ENCODE measurements at places on chromosomes 4 and X.

DNA sequence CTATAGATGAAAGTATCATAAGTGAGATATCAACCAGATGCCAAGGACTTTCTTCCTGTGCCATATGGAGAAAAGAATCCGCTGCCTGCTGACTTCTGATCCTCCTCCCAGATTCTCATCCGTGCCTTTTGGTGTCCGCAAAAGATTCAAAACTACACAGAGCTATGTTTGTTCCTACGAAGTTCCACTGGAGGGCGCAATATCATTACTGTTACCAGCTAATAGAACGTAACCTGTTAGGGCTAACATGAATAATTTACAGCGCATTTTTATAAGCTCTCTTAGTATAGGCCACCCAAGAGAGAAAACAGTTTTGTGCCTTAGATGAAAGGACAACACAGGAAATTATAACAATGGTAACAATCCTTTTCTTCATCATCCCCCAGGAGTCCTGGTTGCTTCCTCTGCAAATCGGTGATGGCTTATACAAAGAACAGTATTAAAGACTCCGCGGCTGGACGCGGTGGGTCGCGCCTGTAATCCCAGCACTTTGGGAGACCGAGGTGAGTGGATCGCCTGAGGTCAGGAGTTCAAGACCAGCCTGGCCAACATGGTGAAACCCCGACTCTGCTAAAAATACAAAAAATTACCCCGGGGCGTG lies 22.8 kb upstream of the CENPVL3 start:
- no peak for DNase-seq

DNA sequence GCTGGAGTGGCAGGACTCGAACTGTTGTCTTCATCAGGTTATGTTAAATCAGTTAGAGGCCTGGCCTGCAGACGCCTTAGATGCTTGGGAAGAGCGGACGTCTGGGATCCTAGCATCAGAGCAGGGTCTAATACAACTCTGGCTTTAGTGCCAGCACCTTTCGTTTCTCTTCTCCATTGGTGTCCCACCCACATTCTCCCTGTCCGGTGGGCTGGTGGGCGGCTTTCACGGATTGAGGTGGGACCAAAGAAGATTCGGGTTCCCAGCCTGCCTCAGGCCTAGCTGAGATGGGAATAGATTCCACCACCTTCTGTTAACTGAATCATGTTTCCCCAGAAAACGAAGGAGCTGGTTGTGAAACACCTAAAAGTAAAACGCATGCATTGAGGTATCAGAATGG lies 939 bp downstream of the PDK3 start:
- no peak for DNase-seq

DNA sequence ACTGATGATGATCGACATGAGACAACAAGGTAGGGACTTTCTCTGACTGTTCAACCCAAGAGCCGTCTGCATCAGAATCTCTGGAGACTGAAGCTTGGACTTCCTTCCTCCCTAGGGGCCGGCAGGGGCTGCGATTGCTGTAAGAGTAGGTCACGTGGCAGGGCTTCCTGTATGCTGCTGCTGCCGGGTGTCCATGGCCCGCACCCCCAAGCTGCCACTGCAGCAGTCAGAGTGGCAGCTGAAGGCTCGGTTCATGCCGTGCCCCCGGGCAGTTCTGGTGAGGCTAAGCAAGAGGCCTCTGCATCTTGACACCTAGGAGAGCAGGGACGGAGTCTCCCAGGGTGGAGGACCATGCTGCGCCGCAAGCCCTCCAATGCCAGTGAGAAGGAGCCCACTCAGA lies at the start of gene SASH3:
Gene SASH3 (plus strand): TSS at position 203 of the 400 bp plus-strand sequence. CDS start 149 bp downstream, at position 352.
- DNase-seq, result no peak

DNA sequence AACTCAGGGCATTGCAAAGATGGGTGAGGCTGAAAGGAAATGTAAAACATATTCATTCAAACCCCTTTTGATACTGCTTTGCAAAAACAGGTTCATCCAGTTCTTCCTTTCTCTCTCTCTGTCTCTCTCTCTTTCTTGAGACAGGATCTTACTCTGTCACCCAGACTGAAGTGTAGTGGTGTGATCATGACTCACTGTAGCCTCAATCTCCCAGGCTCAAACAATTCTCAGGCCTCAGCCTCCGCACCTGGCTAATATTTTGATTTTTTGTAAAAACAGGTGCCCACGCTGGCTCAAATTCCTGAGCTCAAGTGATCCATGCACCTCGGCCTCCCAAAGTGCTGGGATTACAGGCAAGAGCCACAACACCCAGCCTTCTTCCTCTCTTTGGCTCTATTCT lies 15.6 kb upstream of the DCHS2 start:
- no peak for DNase-seq

- no peak for DNase-seq
Measured at GRCh38 chr4:142929526-142929925, 83.4 kb upstream of the INPP4B start.

GRCh38 chr4:147772056-147772455 lies 40.2 kb downstream of the ARHGAP10 start:
- no peak for DNase-seq
